Left kidney (tissue), 8 donors: ENCODE measurements at places on chromosomes 5 and 9.
A peak's percentile ranks its signal among the peaks of the same experiment; 100 is the strongest.

DNA sequence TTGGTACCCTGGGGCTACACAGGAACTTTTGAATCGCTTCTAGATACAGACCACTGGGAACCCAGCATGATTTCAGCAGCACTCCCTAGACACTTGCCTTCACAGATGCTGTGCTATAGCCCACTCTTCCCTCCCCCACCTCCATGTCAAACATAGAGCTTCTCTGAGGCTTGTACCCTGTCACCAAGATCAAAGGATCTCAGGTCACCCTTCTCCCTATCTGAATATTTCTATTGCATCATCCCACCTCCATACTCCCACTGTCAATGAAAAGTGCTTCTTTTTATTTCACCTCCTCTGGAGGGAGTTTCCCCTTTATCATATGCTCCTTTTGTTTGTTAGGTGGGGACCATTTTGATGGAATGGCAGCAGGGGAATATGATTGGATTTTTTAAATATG, 29.2 kb upstream of the PHF24 start:
- no peak for DNase-seq

DNA sequence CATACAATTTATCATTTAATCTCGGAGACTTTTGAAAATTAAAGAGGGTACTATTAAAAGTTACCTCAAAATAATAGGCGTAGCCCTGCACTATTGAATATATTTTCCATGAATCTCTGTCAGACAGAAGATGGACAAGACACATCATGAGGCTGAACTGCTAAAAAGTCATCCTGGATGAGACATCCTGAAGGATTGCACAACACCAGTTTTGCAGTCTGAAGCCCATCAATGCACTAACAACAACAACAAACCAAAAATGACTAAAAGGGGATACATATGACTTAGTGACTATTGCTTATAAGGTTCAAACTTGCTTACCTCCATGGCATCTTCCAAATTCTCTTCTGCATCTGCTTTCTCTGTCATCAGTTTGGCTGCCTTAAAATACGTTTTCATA, 15.7 kb downstream of the LMBRD2 start:
- no peak for DNase-seq

GRCh38 chr5:102594192-102594591, 95.4 kb upstream of the SLCO6A1 start:
- no peak for DNase-seq

DNA sequence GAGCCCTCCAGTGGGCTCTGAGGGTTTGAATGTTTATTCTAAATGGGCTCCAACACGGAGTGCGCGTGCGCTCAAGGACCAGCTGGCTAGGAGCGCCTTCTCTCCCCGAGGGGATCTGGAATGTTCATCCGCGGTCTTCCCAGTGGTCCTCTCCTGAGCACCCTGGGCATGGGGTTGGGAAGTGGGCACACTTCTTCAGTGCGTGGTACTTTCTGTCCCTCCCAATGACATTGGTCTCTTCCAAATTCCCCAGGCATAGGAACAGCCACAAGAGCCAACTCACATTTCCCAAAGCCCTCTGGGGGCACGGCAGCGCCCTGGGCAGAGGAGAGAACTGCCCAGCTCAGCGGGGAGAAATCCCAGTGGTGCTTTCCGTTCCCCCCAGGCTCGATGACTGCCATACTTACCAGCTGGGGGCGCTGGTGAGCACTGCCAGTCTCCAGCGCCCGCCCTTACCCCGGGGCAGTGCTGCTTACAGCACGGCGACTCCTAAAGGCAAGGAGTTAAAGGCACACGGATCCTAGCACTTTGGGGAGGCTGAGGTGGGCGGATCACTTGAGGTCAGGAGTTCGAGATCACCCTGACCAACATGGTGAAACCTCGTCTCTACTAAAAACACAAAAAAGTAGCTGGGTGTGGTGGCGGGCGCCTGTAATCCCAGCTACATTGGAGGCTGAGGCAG, 29.9 kb upstream of the OBP2B start:
- peak; percentile 46 for DNase-seq

DNA sequence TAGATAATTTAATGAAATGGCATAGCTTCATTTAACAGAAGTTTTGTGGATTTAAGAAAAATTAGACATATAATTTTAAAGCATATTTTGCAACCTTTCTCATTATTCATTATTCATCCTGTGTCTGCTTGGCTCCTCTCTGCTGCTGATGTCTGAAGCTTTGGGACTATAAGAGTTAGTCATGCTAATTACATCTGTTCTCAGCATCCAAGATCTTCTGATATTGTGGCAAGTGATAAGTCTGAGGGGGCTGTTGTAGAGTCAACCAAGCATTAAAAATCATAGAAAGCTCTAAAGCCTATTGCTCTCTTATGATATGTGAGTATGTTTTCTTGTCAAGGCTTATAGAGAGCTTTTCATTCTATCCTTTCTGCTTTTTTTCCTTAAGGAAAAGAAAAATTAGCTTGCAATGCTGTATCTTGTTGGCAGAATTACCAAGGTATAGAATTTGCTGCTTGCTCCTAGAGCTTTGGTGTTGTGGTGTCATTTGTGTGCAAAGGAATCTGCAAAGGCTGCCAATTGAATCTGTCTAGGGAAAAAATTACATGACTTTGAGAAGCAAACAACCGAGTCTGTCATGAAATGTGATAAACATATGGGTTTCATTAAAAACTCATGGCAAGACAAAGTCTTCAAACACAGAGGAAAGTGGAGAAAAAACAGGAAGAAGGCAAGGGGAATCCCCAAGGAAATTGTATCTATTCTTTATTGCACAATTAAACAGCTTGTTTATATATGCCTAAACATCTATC, 156.1 kb upstream of the DAB2 start:
- DNase-seq, result no peak

DNA sequence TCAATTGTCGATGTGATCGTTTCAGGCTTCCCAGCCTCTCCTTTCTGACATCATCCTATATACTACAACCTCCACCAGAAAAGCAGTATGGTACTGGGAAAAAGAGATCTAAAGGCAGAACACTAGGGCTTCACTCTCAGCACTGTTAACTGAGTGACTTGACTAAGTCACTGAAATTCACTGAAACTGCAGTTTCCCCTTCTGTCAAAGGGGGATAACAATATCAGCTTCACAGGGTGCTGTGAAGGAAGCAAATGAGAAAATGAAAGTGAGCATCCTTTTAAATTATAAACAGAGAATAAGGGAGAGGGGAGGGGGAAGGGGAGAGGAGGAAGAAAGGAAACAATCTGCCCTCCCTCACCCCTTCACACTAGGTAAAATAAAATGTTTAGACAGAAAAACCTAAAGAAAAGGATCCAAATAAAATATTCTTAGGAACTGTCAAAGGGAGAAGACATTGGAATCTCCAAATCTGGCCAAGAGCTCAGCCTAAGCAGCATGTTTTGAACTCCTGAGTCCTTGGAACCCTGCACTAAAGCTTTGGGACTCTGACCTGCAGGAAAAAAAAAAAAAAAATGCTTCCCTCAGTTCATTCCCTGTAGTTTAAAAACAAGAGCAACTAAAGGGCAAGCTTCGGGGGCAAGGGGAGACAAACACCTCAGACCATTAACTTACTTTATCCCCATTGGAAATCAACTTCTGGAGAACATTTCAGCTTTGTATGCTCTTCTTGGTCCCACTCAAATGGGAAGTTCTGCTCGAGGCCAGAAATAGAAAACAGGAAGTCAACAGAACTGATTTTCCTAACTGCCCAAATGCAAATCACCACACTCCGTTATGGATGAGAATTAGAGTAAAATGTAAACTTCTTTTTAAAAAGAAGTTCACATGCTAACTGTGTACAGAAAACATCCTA, 178.3 kb downstream of the DEPDC1B start:
- no peak for DNase-seq

DNA sequence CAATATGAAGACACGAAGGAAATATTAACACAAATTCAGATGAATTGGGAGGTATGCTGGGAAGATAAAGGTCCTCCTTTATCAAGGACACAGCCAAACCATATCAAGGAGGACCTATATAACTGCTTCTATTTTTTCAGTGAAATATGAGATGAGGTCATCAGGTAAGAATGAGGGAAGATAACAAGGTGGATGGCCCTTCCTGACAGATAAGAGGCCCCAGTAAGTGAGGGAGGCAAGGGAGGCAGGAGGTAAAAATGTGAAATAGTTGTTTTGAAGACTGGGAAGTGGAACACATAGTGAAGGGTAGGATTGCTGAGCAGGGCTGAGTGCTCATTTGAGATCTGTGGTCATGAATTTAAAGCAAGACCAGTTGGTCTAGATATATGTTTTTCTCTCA, 60.0 kb upstream of the FOXE1 start:
- DNase-seq, result no peak

GRCh38 chr5:170745481-170746071, 37.9 kb upstream of the GABRP start:
- DNase-seq, result peak; percentile 46

DNA sequence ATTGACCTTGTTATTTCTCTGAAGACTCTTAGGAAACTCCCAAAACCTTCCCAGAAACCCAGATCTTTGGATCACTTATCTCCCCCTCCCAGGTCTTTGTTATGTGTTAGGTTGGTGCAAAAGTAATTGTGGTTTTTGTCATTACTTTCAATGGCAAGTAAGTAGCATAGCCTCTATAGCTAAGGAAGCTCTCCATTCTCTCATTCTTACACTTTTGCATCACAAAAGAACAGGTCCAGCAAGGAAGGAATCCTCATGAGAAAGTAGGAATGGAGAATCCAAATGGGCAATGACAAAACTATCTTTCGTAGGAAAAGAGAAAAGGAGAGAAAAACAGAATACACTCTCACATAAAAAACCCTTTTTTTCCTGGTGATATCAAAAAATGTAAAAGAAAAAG, 81.3 kb upstream of the ELAVL2 start:
- DNase-seq, result no peak

- no peak for DNase-seq
These were observed 211.8 kb downstream of the FANCC start for GRCh38 chr9:95105519-95106287.

DNA sequence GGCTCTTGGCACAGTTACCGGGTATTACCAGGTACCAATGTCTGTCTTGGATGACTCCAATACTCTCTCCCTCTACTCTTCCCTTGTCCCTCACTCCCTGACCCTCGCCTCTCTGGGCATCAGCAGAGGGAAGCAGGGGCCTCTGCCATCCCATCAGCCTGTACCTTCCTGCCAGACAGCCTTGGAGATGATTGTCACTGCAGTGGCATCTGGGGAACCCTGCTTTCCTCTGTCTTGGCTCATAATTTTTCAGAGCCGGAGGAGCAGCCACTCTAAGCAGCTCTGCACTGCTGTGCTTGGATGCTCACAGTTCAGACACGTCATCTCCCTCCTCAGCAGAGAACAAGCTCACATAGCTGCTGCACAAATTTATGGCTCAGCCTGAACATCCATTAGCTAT, 274.1 kb downstream of the SMARCA2 start:
- DNase-seq, result peak; percentile 33

DNA sequence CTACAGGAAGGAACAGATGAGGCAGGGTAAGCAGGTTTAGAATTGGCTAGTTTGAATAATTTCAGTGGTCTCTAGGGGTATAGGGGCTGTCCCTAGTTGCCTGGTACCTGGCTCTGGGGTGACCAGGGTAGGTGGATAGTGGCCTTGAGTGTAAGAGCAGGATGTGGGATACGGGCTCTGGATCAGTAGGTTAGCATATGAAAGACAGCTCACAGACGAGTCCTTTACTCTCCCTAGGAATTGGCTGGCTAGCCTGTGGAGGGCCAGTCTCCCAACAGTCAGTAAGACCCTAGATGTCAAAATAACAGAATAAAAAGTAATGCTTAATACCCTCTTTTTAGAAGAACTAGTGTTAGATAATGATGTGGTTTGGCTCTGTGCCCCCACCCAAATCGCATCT, 16.6 kb upstream of the C9orf152 start:
- DNase-seq, result no peak

DNA sequence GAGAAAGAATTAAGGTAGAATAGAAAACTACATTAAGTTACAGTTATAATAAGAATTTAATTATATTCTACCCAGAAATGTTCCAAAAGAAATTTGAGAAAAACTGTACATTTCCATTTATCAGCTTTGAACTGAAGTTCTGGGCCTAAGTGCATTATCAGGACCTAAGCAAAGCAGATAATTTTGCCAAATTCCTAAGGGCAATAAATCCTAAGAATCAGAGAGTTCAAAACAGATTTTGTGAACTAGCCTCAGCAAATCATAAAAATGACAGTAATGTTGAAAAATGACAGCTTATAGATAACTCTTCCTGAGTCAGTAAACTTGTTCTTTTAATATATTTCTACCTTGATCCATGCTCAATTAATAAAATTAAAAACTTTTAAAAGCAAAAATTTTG, 662.1 kb upstream of the CDH9 start:
- DNase-seq, result no peak

GRCh38 chr5:150300496-150301169, 2.1 kb downstream of the ARSI start:
- DNase-seq, result no peak

DNA sequence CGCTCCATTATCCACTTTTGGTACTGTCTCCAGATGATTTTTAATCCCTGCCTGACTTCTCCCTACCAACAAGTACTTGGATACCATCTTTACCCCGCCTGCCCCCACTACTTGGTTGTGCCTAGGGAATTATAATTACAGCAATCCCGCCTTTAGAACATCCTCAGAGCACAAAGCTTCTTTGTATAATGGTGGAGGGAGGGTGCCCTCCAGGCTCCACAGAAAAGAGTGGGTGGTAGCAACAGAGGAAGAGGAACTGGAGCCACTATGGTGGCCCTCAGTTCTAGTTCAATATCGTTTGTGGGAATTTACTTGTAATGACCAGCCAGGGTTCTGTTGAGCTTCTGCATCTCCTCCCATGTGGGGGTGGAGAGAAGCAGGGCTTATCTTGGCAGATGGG, 79.0 kb upstream of the RNF38 start:
- no peak for DNase-seq

DNA sequence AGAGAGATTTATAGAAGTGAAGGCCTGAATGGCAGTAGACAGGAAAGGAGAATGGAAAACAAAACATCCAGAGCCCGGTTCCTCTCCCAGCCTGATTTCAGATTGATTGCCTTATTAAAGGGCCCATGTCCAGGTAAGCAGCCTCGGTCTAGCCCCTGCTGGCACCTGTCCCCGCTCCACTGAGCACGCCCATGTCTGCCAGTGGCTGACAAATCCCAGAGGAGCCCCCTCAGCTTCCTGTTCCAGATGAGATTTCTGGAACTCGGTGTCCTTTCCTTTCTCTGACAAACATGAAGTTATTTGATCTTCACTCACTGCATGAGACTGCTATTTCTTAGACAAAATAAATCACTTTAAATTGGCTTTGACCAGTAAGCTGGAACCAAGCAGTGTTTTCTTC, 187.0 kb upstream of the ADCY2 start:
- DNase-seq, result peak; percentile 72

GRCh38 chr9:6782345-6782744, 24.6 kb downstream of the KDM4C start:
- DNase-seq, result no peak

GRCh38 chr5:122902263-122902662, 56.9 kb downstream of the SNX24 start:
- no peak for DNase-seq

DNA sequence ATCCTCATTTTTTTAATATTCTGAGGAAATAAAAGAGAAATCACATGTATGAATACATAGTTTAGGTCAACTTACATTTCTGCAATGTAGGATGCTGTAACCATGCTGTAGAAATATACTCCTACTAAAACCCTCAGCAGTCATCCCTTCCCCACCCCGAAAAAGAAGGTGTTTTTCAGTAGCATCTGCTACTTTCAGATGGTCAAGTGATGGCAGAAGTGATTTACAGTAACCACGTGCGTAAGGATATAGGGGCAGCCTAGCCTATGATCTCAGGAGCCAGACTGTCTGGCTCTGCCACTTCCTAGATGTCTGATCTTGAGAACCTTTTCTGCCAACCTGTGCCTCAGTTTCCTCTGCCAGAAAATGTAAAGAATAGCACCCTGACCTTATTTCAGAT, 26.0 kb upstream of the SYK start:
- DNase-seq, result no peak
